ENCODE measurements at places on chromosomes 7 and 10.
A peak's percentile ranks its signal among the peaks of the same experiment; 100 is the strongest.

DNA sequence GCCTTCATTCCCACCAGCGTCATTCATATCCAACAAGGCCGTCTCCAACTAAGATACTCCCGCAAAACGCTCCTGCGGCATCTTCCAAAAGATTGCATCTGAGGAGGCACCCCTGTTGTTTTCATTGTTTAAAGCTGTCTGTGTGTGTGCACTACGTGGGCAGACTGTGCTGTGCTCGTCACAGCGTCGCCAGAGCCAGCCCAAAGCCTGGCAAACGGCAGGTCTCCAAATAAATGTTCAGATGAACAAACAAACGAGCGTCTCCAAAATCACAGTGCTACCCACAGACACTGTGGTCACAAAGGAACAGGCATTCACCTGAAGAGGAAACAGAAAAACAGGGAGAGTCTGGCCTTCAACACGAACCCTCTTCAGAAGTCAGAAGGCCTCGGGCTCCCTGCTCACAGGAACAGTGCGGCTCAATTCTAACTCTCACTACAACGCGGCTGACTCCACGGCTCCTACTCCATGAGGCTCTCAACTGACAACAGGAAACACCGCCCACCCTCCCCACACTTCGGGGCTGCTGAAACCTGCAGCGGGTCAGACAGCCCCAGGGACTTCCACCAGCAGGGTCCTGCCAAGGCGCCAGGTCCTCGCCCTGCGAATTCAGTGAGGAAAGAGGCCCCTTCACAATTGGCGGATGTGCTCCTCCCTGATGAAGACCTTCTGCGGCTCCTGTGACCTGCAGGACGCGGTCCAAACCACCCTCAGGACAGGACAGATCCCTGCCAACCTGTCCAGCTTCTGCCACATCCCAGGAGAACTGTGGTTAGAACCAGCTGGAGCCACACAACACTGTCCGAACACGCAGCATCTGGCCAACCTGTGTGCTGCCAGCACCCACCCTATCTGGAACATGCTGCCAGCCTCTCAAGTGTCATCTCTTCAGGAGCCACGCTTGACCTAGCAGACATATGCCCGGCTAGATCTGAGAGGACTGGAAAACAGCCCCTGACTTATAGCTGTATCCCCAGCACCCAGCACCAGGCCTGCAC is 36.1 kb downstream of the MAD1L1 start:
- no peak for DNase-seq

- no peak for DNase-seq
Observed at GRCh38 chr7:74271742-74272141, 17.5 kb upstream of the CLIP2 start.

DNA sequence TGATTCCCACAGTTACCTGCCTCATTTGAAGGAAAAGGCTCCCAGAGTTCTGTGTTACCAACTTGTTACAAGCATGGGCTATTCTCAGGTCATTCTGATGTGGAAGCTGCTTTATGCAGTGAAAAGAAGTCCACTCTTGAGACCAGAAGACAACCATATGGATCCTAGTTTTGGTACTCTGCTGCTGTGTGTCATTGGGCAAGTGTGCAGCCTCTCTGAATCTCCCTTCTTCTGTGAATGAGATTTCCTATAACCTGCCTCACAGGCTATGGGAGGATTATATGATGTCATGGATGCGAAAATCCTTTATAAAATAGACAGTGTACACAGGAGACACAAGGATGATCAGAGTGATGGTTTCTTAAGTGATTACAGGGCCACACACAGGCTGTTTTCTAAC is 166.1 kb downstream of the ARID5B start:
- no peak for DNase-seq

- DNase-seq = no peak
Observed at GRCh38 chr10:15461353-15462108, 90.4 kb upstream of the FAM171A1 start.

DNA sequence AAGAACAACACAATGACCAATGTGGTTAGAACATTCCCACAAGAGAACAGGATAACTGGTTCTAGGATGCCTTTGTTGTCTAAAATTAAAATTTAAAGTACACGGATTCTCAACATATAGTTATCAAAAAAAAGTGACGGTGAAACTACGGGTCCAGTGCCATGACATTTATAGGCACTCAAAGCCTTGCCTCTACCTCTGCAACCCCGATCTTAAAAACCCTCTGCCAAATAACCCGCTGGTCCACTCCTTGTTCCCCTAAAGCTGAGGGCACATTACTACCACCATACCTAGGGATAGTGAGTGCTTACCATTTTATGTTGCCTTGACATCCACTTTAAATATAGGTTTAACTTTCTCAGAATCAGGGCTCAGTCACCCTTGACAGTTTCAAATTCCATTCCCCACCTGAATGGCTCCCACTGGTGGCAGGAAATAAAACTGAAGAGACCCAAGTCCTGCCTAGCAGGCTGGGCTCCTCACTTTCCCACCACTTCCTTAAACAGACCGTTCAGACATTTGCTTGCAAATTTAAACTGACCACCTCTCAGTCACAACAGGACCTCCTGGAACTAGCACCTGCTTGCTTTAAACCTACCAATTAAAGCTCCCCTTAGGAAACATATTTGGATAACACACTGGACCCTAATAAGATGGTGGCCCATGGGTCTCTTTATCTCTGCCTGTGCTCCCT is 169.9 kb upstream of the ASAH2 start:
- DNase-seq = no peak

- DNase-seq = no peak
Observed at GRCh38 chr10:73244866-73245477, 2.1 kb downstream of the DNAJC9 start.

DNA sequence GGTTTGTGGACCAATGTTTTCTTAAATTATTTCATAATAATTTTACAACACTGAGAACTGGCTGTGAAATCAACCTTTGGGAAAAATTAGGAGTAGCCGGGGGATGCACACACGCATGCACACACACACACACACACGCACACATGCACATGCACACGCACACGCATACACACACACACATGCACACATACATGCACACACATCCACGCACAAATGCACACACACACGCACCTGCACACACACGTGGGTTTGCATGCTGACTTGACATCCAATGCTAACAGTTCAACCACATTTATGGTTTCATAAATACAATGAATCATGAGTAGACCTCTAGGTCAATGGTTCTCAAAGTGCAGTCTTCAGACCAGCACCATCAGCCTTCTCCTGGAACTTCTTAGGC is 354.1 kb downstream of the DPP6 start:
- no peak for DNase-seq

DNA sequence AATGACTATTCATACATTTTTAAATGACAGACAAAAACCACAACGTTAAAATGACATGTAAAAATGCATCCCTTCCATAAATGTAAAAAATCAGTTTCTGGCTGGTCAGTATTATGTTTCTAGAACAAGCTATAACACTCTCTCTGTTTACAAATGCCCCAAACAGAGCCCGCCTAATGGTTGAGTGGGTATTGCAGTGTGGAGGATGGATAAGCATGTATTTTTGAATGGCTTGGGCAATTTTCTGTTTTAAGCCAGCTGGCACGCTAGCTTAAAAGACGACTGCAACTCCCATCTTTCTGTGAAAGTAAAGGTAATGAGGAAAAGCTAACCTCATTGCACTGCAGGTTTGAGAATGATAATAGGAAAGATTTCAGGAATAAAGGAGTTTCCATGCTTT is 430.7 kb downstream of the PARD3 start:
- DNase-seq = no peak

DNA sequence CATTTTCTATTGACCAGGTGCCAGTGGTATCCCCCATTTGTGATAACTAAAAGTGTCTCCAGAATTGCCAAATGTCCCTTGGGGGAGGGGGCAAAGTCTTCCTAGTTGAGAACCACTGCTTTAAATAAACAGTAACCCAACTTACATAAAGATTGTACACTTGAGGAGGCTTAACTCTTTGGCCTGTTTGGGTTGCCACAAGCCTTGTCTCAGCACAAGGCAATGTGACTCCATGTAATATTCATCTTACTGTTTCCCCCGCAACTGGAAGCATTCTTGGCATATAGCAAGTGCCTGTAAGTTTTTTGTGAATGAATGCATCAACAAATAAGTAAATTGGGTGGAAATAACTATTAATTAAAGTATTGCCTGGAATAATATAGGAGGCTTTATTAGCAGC is 108.3 kb downstream of the ANK3 start:
- no peak for DNase-seq

DNA sequence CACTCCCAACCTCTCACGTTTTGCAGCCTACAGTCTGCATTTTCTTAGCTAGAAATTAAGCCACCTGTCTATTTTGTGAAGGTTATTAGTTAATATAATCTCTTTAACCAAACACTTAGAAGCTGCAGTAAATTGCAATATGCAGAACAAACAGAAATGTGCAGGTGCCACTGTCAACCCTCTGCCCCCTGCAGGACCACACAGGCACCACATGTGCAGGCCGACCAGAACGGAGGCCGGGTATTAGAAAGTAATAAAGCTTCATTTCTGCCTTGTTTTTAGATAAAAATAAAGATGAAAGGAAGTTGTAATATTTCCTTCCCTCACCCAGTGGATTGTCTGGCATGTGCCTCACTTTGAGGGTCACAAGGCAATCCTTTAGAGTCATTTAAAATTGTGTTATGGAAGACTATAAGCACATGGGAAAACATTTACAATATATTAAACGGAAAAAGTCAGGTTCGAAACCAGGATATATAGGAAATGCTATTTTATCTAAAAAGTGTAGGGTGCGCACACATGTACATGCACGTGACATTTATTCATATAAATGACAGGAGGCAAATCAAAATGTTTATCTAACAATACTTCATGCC is 158.2 kb downstream of the ARHGAP12 start:
- DNase-seq = peak; percentile 47

GRCh38 chr10:102682416-102682815 is 31.8 kb downstream of the ARL3 start:
- no peak for DNase-seq

GRCh38 chr10:116241642-116242410 is 31.2 kb downstream of the GFRA1 start:
- DNase-seq = no peak

- DNase-seq = no peak
Observed at GRCh38 chr10:119420950-119421875, 121.3 kb downstream of the RGS10 start.

GRCh38 chr7:157228864-157229422 is 90.2 kb downstream of the UBE3C start:
- no peak for DNase-seq

GRCh38 chr7:91005841-91006240 is 258.4 kb upstream of the FZD1 start:
- DNase-seq = no peak

DNA sequence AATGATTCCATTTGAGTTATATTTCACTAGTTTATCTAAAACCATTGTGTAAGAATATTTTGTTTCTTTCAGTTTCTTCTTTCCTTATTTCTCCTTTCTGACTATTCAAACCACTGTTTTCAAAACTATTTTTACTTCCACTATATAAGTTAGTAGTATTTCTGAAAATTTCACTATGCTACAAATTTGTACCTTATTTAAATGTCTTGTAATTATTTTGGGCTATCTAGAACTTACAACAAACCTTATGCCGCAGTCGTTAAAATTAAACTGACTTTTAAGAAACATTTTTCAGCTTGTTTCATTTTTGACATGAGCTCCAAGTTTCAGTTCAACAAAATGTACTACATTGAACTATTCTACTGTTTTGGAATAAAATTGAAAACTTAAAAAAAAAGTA is 1.8 kb downstream of the TFEC start:
- DNase-seq = no peak

All from stimulated activated CD4-positive, alpha-beta T cell treated with anti-CD3 and anti-CD28 coated beads, Interleukin-1b, Interleukin-23, amount 100 ng/mL, for 48 hours (primary cell).